Retina (tissue), 1 donor: ENCODE measurements at places on chromosomes 16 and 17.

- no peak for DNase-seq
These were observed 99.3 kb upstream of the TNRC6C start for GRCh38 chr17:77859035-77859810.

DNA sequence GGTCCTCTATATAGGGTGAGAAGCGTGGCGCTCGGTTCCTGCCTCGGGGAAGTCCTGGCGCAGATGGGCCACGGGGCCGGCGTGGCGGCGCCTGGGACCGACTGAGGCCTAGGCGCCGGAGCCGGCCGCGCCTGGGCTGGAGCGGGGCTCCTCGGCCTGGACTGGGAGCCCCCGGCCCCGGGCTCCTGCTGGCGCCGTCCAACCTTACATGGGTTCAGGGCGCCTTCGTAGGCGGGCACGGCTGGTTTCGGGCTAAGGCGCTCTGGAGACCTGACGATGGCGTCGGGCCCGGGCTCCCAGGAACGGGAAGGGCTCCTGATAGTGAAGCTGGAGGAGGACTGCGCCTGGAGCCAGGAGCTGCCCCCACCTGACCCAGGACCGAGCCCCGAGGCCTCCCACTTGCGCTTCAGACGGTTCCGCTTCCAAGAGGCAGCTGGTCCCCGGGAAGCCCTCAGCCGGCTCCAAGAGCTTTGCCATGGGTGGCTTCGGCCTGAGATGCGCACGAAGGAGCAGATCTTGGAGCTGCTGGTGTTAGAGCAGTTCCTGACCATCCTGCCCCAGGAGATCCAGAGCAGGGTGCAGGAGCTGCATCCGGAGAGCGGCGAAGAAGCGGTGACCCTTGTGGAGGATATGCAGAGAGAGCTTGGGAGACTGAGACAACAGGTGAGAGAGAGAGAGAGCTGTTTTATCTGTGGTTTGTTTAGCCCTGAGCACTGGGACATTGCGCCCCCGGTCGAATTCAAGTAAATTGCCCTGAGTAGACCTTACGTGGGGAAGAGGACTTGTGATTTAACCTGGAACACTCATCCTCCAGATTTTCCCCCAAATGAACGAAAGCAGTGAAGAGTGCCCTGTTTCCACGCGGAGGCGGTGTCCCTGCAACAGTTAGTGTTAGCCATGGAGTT is 504 bp downstream of the ZNF263 start:
- peak; percentile 24 for DNase-seq

- peak; percentile 47 for DNase-seq
These were observed 281.7 kb upstream of the ZFHX3 start for GRCh38 chr16:73329358-73330286.

GRCh38 chr17:42980766-42981397 is 517 bp downstream of the RUNDC1 start:
- DNase-seq = peak; percentile 56

- DNase-seq = no peak
These were observed 177.2 kb downstream of the CDH8 start for GRCh38 chr16:61858988-61859387.

DNA sequence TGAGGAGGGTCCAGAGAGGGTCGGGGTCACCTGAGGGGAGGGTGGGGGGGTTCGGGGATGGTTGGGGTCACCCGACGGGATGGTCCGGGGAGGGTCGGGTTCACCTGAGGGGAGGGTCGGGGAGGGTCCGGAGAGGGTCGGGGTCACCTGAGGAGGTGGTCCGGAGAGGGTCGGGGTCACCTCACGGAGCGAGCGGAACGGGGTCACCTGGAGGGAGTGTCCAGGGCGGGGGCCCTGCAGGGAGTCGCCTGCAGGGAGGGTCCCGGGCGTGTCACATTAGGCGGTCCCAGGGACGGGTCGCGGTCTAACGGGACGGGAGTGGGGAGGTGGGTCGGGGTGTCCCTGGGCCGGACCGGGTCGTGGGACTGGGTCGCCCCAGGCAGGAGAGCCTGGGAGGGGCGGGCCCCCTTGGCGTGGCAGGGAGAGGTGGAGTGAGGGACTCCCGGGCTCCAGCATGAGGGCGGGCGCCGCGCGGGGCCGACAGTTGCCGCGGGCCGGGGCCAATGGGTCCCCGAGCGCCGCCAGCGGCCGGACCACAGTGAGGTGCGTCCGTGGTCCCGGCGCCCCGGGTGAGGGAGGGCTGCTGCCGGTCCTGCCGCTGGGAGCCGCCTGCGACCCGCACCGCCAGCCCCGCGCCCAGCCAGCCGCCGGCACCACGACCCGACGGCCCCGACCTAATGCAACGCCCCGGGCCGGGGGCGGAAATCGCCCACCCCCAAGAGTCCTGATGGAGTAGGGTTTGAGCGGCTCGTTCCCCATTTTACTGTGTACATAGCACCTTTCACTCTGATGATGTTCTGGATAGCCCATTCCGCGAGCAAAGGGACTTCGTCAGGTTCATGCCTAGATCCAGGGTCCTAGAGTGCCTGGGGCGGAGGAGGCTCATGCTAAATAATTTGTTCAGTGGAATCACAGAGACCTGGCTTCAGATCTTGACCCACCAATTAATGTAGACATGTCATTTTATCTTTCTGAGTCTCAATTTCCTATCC is 1.2 kb upstream of the ABCA3 start:
- peak; percentile 18 for DNase-seq

DNA sequence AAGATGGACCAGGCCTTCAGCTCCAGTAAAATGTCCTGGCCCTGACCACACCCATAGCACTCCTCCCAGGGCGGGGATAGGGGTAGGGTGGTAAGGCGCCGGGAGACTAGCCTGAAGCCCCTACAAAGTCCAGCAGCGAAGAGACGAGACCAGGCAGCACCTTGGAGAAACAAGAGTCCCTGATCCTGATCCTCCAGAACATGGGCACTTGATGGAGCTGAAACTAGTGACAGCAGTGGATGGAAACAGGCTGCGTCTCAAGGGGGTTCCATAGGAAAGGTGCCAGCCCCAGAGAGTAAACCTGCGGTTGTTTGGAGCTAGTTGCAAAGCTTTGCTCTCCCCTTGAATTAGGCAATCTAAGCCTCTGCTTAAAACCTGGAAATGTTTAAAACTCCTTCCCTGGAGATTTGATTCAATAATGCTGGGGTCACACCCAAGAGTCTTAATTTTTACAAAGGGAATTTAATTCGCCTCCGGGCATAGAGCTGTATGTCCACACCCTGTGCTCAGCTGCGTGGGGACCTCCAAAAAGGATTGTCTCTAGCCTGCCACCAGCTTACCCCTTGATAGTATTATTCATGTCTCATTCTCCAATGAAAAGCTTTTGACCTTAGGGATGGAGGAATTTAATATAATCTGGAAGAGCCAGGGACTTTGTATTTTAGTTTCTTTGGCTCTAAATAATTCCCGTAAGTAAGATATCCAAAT is 258.6 kb downstream of the PMP22 start:
- no peak for DNase-seq

GRCh38 chr17:609232-609810 is 105.3 kb downstream of the VPS53 start:
- DNase-seq = no peak

GRCh38 chr17:48593126-48593829 is at the start of gene HOXB5:
TSS of gene HOXB5 (minus strand) at chr17:48593779. CDS start at chr17:48593682, 97 bp downstream.
- peak; percentile 70 for DNase-seq
